ENCODE measurements at places on chromosomes 1 and 21.

DNA sequence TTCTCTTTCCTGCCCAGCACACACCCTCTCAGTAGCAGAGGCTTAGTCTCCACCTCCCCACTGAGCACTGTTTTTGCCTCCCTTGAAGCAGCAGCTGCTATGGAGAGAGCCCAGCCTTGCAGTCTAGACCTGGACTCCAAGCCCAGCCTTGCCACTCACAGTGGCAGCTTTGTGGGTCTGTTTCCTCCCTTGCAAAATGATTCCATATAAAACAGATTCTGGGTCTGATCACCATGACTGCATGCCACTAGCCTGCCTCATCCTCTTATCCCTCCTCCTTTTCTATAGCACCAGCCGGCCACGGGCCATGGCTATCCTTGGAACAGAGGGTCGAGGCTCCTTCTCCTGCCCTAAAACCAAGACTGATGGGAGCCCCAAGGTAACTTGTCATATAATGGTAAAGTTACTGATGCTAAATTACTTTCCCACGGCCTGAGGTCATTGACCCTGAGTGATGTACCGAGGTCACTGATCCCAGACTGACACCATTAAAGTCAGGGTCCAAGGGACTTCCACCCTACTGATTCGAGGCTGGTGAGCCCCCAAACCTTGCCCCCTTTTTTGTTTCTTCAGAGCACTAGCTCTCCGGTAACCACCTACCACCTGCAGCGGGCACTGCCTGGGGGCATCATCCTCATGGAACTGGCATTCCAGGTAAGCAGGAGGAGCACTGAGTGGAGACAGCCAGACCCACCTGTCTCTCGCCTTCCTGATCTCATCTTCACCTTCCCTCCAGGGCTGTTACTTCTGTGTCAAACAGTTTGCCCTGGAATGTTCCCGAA is 7.9 kb downstream of the HYI start:
- no peak for DNase-seq

DNA sequence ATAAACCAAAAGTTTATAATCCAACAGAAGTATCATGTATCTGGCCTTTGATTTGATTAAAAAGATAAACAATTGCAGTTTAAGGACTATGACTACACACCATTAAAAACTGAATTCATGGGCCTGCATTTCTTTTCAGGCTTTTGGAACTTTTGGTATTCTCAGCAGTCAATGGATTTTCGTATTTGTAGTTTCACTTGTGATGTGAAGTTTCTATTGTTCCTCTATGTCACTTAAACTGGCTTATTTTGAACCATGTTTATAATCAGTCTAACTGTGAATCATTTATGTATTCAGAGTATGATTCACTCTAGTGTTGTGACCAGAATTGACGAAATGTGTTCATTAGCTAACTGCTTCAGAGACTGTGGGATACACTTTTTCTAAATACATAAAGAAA is 132.9 kb downstream of the COQ8A start:
- DNase-seq, result no peak

DNA sequence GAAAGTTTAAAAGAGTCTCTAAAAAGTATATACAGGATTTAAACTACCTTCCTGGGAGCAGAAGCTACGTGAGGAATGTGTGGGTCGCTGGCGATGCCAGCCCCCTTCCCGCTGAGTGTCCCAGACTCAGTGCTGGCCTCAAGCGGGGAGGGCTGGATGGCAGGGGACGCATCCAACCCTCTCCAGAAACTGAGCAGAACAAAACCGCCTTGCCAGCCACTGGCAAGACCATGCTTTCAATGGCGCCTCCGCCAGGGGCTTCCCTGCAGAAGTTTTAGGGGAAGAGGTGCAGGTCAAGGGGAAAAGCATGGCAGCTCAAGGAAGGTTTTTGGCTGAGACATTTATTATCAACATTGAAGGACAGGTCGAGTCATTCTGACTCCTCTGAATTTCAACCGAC is 26.1 kb downstream of the NADK start:
- no peak for DNase-seq

DNA sequence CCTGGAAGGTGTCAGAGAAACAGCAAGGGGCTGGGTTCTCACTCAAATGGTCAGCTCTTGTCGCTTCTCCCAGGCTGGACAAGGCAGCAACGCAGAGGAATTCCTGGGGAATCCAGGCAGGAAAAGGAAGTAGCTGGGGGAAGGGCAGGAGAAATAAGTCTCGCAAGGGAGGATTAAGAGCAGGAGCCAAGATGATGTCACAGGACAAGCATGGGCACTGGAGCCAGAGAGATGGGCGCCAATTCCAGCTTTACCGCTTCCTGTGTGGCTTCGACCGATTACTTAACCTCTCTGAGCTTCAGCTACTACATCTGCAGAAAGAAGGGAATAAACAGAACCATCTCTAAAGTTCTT is 70.5 kb downstream of the SSBP3 start:
- no peak for DNase-seq

All from OCI-M1 (cell line).